ENCODE measurements at places on chromosomes 13 and 19.
A peak's percentile ranks its signal among the peaks of the same experiment; 100 is the strongest.

DNA sequence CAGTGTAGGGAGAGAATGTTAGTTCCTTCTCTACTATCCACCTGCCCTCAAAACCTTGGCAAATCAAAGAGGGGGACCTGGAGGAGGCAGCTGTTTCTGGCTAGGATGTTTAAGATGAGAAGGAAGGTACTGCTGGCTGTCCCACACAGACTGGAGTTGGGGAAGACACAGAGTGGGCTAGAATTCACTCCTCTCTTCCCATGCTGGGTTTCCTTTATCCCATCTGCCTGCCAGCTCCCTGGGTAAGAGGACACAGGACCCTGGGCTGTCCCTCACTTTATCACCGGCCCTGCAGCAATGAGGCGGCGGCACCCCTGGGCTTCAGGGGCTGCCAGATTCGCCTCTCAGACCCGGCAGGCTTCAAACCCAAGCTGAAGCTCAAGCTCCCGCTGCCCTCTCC lies 69.5 kb downstream of the KLF2 start:
- DNase-seq = no peak

GRCh38 chr13:112958127-112958989 lies 10.7 kb upstream of the MCF2L start:
- no peak for DNase-seq

- no peak for DNase-seq
These were observed 23.2 kb upstream of the CPAMD8 start for GRCh38 chr19:17049711-17050280.

DNA sequence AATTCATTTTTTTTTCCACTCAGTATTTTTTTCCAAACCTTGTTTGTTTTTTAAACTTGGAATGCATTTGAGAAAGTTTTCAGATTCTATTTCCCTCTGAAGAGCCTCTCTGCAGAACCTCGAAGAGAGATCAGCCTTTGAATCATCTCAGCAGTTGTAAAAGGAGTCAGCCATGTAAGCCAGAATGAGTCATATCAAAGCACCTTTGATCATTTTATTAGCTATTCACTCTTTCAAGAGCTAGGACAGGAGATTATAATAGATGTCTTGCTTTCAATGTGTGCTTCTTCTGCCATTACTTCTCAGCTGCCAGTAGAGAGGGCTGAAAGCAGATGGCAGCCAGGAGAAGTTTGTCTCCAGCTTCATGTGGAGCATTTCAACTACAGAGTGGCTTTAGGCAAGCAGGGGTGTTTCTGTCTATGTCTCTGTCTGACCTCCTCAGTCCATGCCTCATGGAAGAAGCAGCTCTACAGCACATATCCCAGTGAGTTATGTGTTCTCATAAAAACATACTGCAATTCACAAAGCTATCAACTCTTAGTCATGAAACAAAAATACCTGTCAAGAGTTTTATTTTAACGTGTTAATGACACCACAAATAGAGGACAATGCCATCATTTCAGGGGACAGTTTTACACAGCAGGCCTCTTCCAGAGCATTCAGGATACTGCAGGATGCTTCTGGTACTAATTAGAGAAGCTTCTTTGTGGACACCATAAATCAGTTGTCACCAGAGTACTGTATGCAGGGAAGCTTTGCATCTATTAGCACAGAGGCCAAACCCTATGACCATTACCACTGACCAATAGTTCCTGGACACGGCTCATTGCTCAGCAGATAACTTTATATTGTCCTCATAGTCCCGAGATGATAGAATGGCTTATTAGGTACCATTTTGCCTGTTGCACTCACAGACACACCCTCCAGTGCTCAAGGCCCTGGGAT lies 94.3 kb downstream of the NHLRC3 start:
- DNase-seq = no peak

- DNase-seq = no peak
These were observed 145.2 kb downstream of the RFC3 start for GRCh38 chr13:33963134-33963533.

- DNase-seq = peak; percentile 55
These were observed 7.2 kb downstream of the ZNF296 start for GRCh38 chr19:45069056-45069455.

GRCh38 chr19:37975071-37975470 lies 68.1 kb downstream of the SIPA1L3 start:
- no peak for DNase-seq

DNA sequence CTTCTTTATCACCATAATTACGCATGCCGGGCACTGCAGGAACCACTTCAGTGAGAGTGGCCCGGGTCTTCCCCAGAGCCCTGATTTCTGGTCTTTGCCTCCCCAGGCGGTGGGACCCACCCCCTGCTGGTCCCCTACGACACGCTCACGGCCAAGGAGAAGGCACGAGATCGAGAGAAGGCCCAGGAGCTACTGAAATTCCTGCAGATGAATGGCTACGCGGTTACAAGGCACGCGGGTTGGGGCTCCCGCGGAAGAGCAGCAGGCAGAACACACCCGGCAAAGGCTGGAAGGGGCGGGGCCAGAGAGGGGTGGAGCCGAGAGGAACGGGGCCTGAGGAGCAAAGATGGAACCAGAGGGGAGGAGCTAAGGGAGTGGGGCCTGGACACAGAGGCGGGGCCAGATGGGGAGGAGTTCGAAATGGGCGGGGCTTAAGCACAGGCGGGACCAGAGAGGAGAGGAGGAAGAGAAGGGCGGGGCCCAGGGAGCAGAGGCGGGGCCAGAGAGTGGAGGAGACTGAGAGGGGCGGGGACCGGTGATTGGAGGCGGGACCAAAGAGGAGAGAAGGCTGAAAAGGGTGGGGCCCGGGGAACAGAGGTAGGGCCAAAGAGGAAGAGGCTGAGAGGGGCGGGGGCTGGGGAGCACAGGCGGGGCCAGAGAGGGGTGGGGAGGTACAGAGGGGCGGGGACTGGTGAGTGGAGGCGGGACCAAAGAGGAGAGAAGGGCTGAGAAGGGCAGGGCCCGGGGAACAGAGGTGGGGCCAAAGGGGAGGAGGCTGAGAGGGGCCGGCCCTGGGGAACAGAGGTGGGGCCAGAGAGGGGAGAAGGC lies 73.4 kb downstream of the RYR1 start:
- DNase-seq = peak; percentile 94

- DNase-seq = no peak
These were observed 2.6 kb downstream of the NAPSA start for GRCh38 chr19:50362656-50363424.

- DNase-seq = peak; percentile 57
These were observed 148.3 kb downstream of the PDS5B start for GRCh38 chr13:32734511-32734910.

GRCh38 chr13:33490461-33491327 lies 205.1 kb upstream of the STARD13 start:
- no peak for DNase-seq

DNA sequence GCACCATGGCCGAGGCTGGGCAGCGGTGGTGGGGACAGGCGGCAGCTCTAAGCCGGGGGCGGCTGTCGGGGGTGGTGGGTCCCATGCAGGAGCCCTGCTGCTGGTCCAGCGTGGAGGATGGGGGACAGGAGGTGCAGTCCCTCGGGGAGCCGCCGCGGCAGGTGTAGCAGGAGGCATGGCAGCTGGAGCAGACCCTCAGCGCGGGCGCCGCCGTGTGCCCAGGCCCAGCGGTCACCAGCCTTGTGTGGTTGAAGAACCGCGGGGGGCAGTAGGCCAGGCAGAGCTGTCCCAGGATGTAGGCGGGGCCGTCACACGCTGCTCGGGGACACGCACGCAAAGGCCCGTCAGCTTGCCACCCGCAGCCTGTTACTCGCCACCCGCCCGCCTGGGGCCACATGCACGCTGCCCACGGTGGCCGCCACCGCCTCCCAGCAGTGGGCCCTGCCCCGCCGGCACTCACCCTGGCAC lies 2.9 kb upstream of the C19orf25 start:
- no peak for DNase-seq

- DNase-seq = no peak
These were observed 176.8 kb upstream of the PCDH20 start for GRCh38 chr13:61592489-61592888.

DNA sequence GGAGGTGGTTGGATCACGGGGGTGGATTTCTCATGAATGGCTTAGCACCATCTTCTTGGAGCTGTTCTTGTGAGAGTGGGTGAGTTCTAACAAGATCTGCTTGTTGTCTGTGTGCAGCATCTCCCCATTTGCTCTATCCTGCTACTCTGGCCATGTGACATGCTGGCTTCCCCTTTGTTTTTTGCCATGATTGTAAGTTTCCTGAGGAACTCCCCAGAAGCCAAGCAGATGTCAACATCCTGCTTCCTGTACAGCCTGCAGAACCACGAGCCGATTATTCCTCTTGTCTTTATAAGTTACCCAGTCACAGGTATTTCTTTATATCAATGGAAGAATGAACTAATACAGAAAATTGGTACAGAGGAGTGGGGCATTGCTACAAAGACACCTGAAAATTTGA lies 2.3 kb upstream of the SIGLEC12 start:
- no peak for DNase-seq

DNA sequence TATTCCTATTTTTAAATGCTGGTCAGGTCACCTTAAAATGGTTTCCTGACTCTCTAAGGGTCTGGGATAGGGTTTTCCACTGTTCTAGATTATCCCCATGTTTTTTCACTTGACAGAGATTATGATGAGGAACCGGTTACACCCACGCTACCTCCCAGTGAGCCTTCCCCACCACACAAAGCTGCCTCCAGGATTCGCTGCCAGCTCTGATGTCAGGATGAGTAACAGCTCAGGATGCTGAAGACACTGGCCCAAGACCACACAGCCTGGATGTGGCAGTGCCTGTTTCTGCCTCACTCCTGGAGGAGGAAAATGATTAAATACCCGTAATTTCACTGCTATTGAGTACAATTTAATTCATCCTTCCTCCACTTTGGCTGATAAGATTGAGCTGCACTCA lies 22.9 kb downstream of the ZNF114 start:
- DNase-seq = peak; percentile 95

- peak; percentile 43 for DNase-seq
These were observed 551.4 kb downstream of the TBC1D4 start for GRCh38 chr13:74930402-74931165.

DNA sequence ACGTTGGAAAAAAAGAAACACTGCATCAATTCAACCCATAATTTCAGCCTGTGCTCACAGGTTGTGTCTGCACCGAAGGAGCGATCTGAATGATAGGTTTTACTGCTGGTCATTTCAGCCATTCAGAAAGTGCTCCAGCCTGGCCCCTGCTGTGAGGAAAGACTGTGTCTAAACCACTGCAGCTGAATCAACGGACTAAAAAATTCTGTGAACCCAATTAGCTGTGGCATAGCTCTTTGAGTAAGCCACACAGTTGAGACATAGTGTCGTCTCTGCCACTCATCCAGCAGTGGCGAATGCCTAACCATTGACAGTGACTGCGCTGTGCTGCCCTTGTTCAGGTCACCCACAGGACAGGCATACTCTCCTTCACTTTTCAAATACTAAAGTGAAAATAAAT lies 179.8 kb downstream of the COG6 start:
- DNase-seq = peak; percentile 11

GRCh38 chr19:45528149-45528743 lies 21.0 kb downstream of the VASP start:
- DNase-seq = no peak

DNA sequence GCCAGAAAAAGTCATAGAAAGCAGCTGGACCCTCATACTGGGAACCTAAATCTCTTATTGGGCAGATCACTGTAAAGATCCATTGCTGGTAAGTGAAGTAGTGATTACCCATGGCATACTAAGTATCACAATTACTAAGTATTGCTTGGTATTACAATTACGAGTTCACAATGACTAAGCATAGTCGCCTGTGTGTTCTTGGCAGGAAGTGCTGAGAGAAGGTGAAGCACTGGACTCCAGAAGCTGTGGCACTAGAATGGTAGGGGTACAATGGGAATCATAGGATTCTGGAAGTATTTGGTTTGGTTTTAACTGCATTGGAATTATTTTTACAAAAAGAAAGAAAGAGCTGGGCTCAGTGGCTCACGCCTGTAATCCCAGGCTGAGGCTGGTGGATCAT lies 20.3 kb downstream of the LGALS16 start:
- peak; percentile 5 for DNase-seq

- DNase-seq = no peak
These were observed 89.3 kb downstream of the DIAPH3 start for GRCh38 chr13:60074397-60074796.

- no peak for DNase-seq
These were observed 10.9 kb downstream of the FAM187B start for GRCh38 chr19:35217649-35217990.

GRCh38 chr13:110808138-110808537 lies 94.6 kb downstream of the ING1 start:
- no peak for DNase-seq

- no peak for DNase-seq
These were observed 29.2 kb downstream of the PIP5K1C start for GRCh38 chr19:3670796-3671679.

- DNase-seq = no peak
These were observed at the start of gene CCDC70 for GRCh38 chr13:51861723-51862300. Gene CCDC70 (plus strand): TSS chr13:51861969. CDS start chr13:51865412, 3,443 bp downstream.

- no peak for DNase-seq
These were observed 3.0 kb upstream of the KCTD12 start for GRCh38 chr13:76889254-76889653.

DNA sequence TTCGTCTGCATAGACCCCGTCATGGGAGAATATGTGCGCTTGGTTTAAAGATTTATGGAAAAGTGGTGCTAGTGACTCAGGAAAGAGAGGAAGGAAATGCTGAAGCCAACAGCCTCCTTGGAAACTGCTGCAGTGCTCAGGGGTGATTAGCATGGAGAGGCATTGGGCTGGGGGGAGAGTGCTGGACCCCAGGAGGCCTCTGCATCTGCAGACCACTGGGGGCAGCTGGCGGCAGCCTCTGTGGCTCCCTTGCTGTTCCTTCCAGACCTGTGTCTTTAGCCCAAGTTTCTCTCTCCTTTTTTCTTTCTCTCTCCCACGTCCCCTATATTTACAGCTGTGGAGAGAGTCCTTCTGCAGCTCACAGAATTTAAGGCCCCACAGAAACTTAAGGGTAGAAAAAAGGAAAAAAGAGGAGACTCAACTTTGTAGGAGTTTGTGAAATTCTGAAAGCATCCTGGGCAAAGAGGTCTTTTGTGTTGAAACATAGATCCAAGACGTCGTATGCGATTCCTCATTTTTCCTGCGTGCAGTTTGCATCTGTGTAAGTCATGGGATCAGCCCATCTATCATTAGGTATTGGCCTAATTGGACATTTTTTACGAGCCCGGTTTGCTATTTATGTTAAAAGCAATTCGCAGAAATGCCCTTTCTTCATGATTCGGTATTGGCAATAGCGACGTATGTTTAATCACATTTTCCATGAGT lies 116.2 kb upstream of the ZNF536 start:
- no peak for DNase-seq

- DNase-seq = peak; percentile 52
These were observed 441.5 kb upstream of the KLF12 start for GRCh38 chr13:74575729-74576125.

DNA sequence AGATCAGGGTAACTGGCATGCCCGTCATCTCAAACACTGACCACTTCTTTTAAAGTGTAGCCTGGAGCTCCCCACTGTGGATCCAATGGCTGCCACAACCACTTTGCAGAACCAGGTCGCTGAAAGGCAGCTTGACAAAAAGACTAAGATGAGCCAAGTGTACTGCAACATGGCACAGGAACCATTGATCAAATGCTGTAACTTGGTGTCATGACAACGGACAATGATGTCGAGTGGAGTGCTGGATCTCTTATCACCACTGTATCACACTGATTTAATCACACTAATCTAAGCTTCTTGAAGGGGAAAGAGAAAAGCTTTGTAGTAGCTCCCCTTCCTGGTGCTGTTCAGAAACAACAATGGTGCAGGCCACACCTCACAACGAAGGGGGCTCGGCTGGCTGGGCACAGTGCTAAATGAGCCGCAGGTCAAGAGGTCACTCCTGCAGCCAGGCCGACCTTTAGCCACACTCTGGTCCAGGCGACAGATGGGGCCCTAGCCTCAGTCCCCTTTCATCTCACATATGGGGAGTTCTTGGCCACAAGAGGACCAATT lies 2.2 kb upstream of the TNFRSF19 start:
- no peak for DNase-seq

- no peak for DNase-seq
These were observed 88.4 kb upstream of the KLF5 start for GRCh38 chr13:72970301-72970880.

All from MG63 (cell line).